ENCODE measurements at places on chromosomes 1 and 21.

DNA sequence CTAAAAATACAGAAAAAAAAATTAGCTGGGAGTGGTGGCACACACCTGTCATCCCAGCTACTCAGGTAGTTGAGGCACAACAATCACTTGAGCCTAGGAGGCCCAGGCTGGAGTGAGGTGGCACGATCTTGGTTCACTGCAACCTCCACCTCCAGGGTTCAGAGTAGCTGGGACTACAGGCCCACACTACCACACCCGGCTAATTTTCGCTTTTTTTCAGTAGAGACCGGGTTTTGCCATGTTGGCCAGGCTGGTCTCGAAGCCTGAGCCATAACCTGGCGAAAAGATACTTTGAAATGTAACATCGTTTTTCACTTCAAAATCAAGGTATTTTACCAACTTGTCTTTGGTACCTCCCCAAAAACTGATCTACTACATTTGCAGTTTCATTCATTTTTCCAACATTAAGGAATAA, 6.1 kb downstream of the GAS5 start:
- peak; percentile 16 for DNase-seq

- no peak for DNase-seq
Observed at GRCh38 chr1:150534002-150534401, 15.2 kb upstream of the ADAMTSL4 start.

- no peak for DNase-seq
Observed at GRCh38 chr1:38039331-38040088, 7.1 kb downstream of the POU3F1 start.

- DNase-seq = no peak
Observed at GRCh38 chr1:87336623-87337067, 8.0 kb downstream of the LMO4 start.

DNA sequence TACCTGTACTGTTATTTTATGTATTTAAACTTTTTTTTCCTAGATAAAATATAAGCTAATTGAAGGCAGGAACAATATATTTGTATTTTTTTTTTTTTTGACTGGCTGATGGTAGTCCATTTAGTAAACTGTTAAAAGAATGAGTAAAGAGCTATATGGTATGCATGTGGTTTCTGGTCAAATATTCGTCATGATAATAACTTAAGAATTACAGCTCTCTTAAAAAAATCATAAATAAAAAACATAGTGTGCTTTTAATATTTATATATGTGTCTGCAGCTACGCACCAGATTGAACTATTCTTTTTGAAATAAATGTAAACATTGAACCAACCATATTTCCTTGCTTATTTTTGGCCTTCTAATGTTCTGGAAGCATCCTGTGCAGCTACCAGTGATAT, 272.3 kb upstream of the C1orf105 start:
- no peak for DNase-seq

GRCh38 chr1:56527548-56528302, 51.6 kb downstream of the PLPP3 start:
- no peak for DNase-seq

GRCh38 chr1:975896-976683, 5.8 kb downstream of the PERM1 start:
- DNase-seq = peak; percentile 77

- no peak for DNase-seq
Observed at GRCh38 chr1:8166406-8166805, 140.3 kb upstream of the ERRFI1 start.

- DNase-seq = no peak
Observed at GRCh38 chr1:114338191-114338890, 172.7 kb downstream of the TRIM33 start.

DNA sequence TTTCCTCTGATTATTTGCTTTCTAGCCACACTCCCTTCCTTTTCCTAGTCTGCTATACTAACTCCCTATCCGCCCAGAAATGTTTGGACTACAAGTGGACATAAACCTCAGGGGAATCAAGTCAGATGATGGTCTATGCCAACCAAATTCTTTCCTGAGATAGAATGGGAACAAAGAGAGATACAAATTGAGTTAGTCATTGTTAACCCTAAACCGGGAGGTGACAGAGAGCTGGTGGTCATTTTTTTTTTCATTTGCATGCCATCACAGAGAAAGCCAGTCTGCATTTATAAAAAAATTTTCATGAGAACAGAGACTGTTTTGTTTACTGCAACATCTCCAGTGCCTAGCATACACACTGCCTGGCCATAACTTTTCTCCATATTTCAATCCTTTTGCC, 35.0 kb downstream of the MYSM1 start:
- DNase-seq = no peak

- no peak for DNase-seq
Observed at GRCh38 chr1:58815686-58816071, 31.8 kb upstream of the JUN start.
